ENCODE measurements at places on chromosomes 5 and 9.

GRCh38 chr9:96072930-96073329, 197.4 kb downstream of the ERCC6L2 start:
- no peak for DNase-seq

- peak; percentile 43 for DNase-seq
These were observed 2.9 kb upstream of the FOXD1 start for GRCh38 chr5:73451224-73452130.

DNA sequence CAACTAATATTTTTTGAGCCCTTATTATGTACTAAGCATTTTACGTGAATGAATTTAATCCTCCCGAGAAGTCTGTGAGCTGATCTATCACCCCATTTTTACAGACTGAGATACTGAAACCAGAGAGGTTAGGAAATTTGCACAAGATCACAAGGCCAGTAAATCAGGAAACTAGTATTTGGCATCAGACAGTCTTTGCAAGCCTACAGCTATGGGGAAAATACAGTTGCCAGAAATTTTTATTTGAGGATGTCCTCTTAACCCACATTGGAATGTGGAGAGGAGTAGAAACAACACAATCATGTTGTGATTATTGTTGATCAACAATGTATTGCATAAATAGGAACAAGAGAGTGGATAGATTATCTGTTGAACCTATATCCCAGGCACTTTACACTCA, 2.3 kb upstream of the SLC46A2 start:
- no peak for DNase-seq

DNA sequence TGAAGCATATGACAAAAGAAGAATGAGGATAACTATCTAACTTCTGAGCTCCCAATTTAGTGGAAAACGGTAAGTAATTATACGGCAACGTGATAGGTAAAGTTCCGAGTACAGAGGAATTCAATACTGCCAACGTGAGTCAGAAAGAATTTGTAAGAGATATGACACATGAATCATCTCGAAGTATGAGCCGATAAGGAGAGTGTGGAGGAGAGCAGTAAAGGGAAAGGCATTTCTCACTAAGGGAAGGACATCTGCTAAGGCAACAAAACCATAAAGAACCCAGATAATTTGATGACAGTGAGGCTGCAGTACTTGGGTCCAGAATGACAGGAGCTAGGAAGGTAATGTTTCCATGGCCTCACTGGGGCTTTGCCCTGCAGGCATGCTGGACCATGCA, 11.0 kb downstream of the MPDZ start:
- DNase-seq: no peak

DNA sequence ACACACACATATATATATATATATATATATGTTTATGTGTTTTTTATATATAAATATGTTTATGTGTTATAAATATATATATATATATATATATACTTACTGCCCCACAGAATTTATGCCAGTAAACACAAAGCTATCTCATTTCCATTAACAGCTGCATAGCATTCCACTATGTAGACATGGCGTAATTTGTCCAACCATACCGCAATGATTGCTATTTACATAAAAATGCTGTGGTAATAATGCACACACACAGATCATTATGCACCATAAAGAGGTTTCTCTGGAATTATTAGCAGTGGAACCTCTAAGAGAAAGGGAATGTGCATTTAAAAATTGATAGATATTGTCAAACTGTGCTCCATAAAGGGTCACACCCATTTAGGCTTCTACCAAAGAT, 150.1 kb downstream of the CEP120 start:
- no peak for DNase-seq

DNA sequence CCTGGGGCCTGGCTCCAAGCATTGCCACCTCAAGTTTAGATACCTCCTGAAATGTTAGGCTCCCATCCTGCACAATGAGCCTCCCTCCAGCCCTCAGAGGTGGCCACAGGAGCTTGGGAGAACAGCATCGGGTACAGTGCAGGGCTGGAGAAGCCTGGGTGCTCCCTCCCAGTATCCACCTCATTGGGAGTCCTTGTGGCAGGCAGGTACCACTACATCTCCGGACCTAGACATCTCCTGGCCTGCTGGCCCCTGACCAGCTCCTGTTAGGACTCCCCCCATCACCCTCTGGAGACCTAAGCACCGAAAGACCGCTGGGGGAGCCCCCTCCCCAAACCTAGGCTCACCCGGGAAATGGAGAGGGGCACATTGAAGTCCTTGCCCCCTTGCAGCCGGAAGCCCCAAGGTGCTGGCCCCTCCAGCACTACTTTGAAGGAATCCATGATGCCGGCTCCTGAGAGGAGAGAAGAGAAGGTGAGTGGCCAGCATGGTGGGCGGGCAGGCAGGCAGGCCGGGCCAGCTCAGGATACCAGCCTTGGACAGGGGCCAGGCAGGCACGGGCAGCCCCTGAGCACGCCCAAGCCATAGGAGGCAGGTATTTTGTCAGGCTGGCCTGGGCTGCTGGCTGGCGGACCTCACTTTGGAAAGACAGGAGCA, 1.2 kb downstream of the PDLIM7 start:
- no peak for DNase-seq

DNA sequence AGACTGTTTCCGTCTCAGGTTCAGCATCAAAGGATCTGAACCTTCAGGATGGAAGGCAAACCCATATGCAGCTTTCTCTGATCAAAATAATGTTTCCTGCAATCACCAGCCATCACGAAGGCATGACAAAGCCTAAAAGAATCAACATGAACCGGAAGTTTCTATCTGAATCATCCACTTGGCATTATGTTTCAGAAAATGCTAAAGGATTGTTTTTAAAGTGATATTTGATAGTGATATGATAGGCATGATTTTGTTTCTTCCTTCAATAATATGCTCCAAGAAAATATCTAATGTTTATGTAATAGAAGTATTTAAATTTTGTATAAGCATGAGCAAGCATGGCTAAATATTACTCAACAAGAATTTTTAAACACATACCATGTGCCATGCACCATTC, 219.6 kb downstream of the PLK2 start:
- DNase-seq: no peak

DNA sequence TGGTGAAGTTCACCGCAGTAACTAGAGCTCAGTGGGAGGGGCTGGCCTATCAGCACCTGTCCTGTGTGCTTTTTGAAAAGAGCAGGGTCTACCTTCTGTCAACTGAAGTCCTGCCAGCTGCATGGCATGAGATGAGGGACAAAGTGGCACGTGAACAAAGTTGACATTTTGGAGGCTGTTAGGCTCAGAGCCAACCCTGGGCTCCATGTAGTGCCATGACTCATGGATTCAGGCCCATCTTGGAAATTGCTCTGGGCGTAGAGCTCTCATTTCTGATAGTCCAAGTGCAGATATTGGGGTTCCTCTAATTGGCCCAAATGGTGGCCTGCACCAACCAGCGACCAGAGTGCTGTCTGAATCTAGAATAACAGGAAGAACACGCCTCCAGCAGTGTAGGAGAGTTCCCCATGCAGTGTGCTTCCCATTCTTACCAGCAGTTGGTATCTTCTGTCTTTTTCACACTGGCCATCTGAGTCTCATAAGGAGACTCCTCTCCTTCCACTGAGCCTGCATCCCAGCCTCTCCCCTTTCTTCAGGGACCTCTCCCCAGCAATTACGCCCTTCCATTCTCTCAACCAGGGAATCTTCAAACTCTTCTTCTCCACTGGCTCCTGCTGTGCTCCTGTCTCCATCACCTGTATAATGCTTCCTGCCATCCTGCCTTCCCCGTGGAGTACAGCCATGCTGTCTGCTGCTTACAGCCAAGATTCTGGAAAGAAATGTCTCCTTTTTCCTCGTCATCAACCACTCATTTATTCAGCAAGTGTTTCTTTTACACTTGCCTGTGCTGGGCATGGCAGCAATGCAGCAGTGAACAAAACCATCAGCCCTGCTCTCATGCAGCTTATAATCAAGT, 30.4 kb downstream of the IRF1 start:
- no peak for DNase-seq

GRCh38 chr5:158679221-158679641, 420.5 kb downstream of the EBF1 start:
- DNase-seq: no peak

DNA sequence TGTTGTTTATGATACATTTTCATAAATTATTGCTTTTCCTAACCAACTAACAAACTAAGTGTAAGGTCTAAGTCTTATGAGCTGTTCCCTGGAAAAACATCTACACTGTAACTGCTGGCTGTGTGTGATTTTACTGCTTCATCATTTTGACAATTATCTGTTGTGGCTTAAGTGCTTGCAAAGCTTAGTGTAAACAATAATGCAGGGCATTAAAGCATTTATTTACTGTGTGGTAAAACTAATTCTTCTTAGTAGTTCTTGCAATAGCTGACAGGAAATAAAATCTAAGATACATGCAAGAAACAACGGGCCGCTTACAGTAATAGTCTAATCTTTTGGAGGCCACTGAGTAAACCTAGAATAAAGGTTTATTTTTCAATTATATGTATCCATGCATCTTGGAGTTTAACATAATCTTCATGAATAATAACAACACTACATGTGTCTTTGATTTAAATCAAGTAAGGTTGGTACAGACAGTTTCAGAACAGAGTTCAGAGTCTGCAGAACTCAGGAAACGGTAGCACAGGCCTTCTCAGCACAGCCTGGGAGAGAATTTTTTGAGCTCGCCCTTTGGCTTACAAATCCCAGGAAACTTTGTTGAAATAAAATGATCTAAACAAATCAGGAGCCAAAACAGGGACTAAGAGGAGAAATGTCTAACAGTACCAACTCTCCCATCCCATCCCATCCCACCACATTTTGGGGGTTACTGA, 473.1 kb downstream of the NR2F1-AS1 start:
- no peak for DNase-seq

GRCh38 chr9:20397348-20397747, 225.0 kb downstream of the MLLT3 start:
- DNase-seq: no peak

DNA sequence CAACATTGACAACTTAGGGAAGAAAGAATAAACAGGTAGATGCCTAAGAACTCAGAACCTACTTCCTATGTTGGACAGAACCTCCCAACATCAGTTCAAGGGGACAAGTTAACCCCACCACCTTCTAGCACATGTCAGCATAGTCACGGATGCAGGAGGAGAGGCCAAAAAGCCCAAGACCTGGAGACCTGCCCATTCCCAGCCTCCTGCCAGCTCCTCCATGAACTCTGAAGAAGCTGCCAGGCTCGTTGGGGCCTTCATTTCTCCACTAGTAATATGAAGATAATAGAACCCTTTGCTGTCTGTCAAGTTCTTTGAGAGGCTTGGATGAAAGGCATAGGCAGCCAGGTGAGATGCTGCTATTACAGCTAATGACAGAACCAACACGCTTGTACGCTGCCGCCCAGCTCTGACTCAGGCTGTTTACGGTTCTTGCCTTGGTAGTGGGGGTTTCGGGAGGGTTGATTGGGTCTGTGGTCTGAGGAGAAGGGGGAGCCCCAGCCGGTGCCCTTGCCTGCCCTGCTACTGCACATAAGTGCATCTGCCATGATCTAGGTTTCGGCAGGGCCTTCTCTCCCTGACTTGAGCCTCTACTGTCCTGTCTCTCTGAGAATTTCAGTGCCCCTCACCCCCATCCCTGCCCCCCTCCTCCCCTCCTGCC, 82.2 kb downstream of the NRG2 start:
- DNase-seq: no peak

DNA sequence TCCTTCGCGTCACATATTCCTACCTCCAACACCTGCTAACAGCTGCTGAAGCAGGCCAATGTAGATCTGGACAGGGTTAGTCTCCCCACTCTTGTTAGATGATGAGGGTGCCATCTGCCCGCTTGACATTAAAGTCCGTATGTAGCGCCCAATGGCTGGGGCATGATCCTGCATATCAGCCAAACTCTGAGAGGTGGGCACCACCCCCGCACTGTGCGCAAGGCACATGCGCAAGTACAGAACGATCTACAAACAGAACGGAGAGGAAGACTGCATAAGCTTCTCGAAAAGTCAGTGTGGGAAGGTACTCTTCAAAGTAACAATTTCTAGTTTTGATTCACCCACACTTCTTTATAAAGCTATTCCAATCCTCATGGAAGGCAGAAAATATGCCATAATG, 69.8 kb downstream of the ECPAS start:
- DNase-seq: no peak

GRCh38 chr9:115098226-115098965, 19.6 kb downstream of the TNC start:
- DNase-seq: no peak

- DNase-seq: no peak
These were observed 31.0 kb upstream of the F2R start for GRCh38 chr5:76684756-76685519.

- DNase-seq: no peak
These were observed 87.5 kb upstream of the SSBP2 start for GRCh38 chr5:81838307-81838906.

- DNase-seq: no peak
These were observed 5.2 kb upstream of the BARX1 start for GRCh38 chr9:93960221-93960970.

GRCh38 chr5:37174928-37175327, 74.2 kb downstream of the CPLANE1 start:
- no peak for DNase-seq

DNA sequence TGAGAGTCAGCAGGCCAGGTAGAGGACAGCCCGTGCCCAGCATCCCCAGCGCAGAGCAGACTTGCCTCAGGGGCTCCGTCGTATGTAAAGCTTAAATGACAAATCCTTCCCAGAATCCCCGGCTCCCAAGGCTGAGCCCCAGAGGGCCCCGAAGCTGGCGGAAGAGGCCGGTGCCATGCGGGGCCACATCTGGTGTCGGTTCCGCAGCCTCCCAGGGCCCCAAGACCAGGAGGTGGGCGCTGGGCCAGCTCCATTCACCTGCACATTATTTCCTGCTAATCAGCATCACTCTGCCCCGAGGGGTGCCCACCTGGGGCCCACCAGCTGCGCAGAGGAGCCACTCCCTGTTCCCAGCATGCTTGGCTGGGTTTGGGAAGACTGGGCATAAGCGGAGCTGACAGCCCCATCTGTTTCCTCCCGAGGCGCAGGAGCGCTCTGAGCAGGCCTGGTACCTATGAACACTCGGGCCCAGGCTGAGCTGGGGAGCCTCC, 124.0 kb upstream of the PPP1R26 start:
- no peak for DNase-seq

DNA sequence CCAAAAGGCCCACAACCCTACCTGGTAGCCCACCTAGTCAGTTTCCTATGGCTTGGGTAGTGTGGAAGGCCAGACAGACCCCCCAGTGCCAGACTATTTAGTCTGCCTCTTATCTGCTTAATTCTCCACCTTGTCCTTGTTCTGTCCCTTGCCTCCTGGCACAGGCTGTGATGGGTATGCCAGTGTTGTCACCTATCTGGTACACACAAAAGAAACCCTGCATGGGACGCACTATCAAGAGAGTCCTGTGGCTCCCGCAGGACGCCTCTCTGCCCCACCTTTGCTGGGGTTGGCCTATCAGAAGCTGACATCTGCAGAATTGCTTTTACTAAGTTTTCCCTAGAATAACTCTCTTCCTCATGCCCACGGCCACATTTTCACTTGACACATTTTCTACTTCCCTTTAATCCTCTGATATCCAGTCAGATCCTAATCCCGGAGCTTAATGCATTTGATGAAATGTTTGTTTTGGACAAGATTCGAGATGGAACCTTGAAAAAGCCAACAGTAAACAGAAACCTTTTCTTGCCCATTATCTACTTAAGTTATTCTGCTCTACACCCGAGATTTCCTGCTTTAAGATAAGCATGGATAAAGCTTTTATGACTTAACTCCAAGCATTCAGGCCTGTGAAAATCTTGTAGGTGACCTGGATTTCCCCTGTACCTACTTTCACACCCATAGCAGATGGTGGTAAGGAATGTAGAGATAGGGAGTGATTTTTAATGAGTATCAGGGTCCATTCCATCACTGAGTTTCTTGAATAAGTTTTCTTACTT, 468.5 kb downstream of the ZNF608 start:
- no peak for DNase-seq

Data from stimulated activated CD8-positive, alpha-beta memory T cell treated with anti-CD3 and anti-CD28 coated beads, Interleukin-2, amount 100 ng/mL, for 1 hour (primary cell).